ENCODE measurements at places on chromosomes 11 and 22. TPM values are rescaled to one million over a fixed set of nuclear protein-coding genes. Genes with fewer than 3 reads are reported as not detected.

DNA sequence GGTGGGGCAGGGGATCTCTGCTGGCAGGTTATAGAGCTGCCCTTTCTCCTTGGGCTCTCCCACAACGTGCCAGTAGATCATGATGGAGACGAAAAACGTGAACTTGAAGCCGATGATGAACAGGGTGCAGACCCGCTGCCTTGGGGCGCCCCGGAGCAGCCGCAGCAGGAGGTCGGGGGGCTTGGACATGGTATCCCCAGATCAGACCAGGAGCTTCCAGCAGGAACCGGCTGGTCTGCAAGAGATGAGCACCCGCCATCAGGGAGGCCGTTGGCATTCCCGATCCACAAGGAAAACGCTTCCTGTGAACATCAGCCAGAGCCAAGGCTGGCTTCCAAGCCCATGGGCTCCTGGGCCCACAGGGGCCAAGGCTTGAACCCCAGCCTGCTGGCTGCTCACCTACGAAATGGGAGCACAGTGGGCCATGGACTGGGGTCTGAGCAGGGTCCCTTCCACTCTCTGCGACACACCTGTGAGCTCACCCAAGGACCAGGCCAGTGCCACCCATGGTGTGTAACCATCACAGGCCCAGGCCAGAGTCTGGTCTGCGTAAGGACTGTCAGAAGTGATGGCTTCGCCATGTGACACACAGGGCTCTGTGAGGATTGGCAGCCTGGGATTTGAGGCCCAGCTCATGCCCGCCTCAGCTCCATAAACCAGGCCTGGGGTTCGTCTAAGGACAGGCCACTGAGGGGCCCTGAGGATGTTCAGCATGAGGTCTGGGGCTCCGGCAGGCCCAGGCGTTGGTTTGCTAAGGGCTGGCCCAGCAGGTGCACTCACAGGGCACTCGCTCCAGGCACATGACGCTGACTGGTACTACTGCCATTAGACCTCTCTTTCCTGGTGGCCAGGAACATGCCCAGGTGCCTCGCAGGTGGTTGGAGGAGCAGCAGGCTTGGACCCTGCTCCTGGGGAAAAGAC, 26.6 kb downstream of the A4GALT start:
- DNase-seq: no peak

GRCh38 chr22:49525801-49526535, 301.7 kb downstream of the BRD1 start:
- DNase-seq: no peak

DNA sequence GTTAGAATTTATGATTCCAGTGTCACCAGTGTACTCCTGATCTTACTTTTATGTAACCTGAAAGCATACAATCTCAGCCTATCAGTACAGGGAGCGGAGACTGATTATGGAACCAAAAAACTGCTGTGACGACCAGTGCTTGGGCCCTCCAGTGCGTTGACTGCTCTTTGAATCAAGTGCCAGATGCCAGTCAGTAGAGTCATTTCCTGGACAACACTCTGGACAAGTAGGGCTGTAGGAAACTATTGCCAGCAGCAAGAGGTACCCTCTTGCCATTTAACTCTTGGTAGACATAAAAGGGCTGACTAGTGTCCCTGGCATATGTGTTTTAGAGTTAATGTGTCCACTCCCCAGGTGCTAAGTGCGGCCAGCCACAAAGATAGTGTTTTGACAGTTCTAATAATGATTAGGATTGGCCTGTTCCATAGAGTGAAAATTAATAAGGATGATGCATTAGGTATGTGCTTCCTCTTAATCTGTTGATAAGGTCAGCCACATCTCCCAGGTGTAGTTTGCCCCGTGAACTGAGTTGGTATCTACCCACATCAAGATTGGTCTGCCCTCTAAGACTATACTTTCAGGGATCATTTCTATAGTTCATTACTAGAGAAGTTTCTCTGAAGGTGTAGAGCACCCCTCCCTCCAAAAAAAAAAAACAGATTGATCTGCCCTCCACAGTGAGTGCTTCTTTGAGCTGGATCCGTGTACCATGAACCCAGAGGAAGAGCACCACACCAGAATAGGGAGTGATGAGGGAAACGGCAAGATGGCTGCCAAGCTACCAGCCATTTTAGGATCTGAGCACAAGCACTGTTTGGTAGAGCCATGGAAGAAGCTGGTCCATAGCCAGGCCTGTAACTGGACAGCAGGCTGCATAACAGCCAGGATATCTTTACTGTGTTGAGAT, 20.7 kb upstream of the AIFM3 start:
- DNase-seq: no peak

DNA sequence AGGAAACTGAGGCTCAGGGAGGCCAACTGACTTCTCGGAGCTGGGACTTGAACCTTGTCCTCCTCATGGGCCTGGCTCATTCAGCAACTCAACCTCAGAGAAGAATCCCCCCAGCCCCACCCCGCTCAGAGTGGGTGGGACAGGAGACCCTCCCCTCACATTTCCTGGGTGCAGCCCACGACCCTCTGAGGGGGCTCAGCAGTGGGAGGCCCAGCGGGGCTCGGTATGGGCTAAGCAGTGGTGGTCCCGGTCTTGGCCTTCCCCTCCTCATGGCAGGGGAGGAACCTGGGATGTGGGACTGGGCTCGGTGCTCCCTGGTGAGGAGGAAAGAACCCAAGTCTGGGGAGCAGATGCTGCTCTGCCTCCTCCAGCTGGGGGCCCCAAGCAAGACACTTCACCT, 14.2 kb upstream of the CABP7 start:
- DNase-seq: no peak

- DNase-seq: no peak
Measured at GRCh38 chr11:75644370-75644769, 24.5 kb downstream of the MAP6 start.

GRCh38 chr22:35156945-35157344, 91.0 kb downstream of the ISX start:
- no peak for DNase-seq

DNA sequence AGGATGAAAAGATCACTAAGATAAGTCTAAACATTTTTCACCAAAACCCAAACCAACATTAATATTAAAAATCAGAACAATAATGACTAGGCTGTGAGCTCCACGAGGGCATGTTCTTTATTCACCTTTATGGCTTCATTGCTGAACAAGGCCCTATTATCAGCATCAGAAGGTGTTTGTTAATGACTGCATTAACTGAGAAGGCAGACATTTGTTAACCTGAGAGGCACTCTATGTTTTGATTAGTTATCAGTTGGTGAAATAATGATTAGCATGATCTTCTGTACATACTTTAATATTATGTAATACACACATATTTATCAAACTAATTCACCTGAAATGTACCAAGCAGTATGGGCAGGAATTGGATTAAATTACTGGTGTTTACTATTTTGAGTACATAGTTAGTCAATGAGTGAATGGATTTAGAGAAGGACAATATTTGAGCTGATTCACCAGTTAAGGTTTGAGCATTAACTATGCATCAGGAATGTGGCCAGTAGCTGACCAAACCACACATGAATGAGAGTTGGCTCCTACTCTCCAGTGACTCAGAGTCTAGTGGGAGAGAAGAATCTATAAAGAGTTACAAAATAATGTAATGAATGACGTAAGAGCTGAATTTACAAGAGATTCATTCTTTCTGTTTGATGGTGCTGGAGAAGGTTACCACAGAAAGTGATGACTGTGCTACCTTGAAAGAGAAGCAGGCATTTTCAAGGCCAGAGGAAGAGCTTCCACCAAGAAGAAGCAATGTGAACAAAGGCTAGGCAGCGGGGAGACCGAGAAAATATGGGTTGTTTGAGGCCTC, 6.7 kb downstream of the IL18 start:
- peak; percentile 61 for DNase-seq

DNA sequence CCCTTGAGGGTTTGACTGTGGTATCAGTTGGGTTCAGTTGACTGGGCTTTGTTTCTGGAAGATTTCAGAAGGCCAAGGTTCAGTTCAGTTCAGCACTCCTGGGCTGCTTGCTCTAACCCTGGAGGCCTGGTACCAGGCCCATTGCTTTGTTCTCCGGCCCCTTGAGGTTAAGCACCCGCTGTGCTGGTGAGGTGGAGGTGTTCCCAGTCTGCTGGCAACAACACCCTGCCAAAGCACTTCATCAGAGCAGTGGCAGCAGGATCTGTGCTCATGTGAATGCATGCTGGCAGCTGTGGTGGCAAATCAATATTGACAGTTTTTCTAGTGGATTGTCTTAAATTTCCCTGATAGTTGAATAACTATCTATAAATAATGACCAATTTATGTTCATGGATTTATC, 3.8 kb upstream of the SCGB1D1 start:
- DNase-seq: no peak

GRCh38 chr22:43542681-43543521, 131.1 kb downstream of the MPPED1 start:
- peak; percentile 72 for DNase-seq

DNA sequence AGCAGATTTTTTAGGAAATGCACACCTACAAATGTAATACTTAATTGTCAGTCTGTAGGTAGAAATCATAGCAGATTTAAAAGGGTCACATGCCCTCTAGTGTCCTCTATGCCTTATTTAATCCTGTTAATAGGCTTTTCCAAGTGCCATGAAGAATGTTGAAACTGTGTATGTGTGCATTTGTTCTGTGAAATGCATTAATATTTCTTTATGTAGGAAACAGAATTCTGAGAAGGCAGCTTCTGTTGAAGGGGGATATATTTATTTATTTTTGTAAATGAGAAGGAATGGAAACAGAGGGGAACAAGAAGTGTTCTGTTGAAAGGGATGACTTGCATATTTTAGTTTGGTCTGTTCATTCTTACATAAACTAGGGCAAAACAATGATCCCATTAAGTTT, 51.0 kb downstream of the SVIP start:
- DNase-seq: no peak

GRCh38 chr11:19252394-19253152, 11.8 kb upstream of the E2F8 start:
- DNase-seq: no peak

GRCh38 chr11:96337541-96338431, 5.2 kb downstream of the MAML2 start:
- DNase-seq: no peak

DNA sequence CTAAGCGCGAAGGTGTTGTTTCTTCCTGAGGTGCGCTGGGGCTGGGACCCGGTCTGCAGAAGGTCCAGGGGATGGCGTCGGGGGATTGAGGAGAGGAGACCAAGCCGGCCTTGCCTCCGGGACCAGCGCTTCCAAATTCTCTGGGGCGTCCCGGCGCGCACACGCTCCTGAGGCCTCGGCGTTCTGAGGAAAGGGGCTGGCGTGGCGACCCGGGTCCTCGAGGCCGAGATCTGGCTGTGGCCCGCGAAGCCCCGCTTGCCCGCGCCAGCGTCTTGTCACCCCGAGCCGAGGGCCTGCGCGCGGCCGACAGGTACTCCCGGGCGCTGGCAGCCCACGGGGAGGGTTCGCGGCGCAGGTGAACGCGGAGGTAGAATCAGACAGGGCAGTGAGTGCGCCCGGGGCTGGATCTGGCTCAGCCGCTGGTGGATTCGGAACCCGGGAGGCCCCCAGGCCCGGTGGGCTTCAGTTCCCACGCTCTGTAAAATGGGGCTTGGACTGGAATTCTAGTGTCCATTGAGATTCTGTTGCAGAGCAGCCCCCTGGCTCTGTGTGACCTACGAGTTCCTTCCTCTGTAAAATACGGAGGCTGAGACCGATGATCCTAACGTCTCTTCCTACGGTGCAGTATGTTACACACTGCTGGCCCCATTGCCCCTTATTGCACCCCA, 14.7 kb downstream of the SSH3 start:
- no peak for DNase-seq

- DNase-seq: no peak
Measured at GRCh38 chr11:67126986-67127385, 7.9 kb downstream of the KDM2A start.

DNA sequence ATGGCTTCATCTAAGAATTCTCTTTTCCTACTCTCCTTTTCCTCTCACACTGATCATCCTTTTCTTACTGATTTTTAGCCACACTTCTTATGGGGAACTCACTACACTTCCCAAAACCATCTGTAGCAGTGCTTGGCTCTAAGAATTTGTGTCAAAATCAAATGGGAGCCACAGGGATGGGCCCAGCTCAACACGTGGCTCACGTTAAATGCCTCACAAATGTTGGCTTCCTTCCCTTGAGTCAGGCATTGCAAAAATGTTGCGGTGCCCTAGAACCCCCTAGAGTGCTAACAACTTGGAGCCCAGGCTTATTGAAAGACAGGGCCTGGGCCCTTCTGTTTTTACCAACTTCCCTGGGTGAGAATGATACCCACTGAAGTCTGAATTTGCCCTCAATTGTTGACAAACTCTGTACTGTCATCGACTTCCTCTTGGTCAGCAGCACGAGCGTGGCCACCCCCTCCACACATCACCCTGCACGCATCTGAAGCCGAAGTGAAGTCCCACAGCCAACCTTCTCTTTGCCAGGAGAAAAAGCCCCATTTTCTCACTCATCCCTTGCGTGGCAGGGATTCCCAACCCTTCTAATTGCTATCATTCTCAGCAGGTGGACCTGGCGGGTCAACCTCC, 69.7 kb downstream of the ELFN2 start:
- no peak for DNase-seq

- no peak for DNase-seq
Measured at GRCh38 chr11:11426226-11426952, 73.3 kb upstream of the CSNK2A3 start.

- DNase-seq: no peak
Measured at GRCh38 chr11:3189196-3189843, 24.2 kb upstream of the OSBPL5 start.

- DNase-seq: no peak
Measured at GRCh38 chr11:93403930-93404329, 73.4 kb downstream of the DEUP1 start.

The ZNF214 gene
- total RNA-seq: 1.1 TPM

The SLN gene
- not detected for total RNA-seq

The KDELR3 gene
- total RNA-seq: 1.7 TPM

The LGALS1 gene
- total RNA-seq: 305 TPM

The BRSK2 gene
- 0.23 TPM for total RNA-seq

The MS4A12 gene
- total RNA-seq: not detected

The LRRN4CL gene
- 9.0 TPM for total RNA-seq

The F2 gene
- not detected for total RNA-seq

The CARNS1 gene
- total RNA-seq: 0.94 TPM

The MPEG1 gene
- total RNA-seq: 6.9 TPM

The ESAM gene
- 11.8 TPM for total RNA-seq

The PTPRJ gene
- total RNA-seq: 4.2 TPM

The DEUP1 gene
- not detected for total RNA-seq

The SERPING1 gene
- 93.6 TPM for total RNA-seq

The APLP2 gene
- total RNA-seq: 133 TPM

The CNGA4 gene
- total RNA-seq: not detected

All from lower leg skin (tissue), 4 donors.